NCI-H2081 (cell line): ENCODE measurements at places on chromosomes 5 and 9.

GRCh38 chr5:18752317-18752716 lies 1118.1 kb downstream of the TAF11L14 start:
- DNase-seq = no peak

GRCh38 chr5:57036761-57037160 lies 84.8 kb upstream of the MIER3 start:
- DNase-seq = no peak

DNA sequence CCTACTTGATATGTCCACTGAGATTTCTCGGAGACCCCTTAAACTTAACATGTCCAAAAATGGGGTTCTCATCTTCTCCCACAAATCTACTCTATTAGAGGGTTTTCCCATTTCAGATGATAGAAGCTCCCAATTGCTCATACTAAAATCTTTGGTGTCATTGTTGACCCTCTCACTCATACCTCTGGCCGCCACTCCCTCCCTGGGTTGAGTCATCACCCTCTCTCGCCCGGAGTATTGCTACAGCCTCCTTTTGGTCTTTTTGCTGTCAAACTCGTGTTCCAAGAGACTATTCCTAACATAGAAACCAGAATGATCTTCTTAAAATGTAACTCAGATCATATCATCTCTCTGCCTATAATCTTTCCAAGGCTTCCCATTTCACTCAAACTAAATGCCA lies 91.0 kb upstream of the GNAQ start:
- DNase-seq = no peak

DNA sequence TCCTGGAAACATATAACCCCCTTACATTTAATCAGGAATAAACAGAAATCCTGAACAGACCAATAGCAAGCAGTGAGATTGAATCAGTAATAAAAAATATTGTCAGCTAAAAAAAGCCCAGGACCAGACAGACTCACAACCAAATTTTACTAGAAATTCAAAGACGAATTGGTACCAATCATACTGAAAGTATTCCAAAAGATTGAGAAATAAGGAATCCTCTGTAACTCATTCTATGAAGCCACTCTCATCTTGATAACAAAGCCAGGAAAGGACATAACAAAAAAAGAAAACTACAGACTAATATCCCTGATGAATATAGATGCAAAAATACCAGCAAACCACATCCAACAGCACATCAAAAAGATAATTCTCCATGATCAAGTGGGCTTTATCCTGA lies 714.0 kb downstream of the SEMA5A start:
- DNase-seq = no peak

DNA sequence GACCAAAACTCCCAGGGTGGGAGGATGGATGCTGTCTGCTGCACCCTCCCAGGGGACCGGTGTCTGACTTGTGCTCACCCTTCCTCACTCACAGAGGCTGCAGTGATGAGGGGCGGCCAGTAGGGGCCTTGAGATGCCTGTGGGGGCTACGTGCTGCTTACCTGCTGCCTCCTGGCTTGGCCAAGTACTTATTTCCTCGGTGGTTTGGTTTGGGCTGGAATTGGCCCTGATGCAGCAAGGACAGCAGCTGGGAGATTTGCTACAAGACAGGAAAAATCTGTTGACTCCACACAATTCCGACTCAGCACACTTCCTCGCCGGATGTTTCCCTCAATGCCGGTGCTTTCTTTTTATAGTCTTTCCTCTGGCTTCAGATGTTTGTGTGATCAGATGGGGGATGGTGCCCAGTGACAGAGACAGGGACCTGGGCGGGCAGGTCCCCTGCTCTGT lies 6.6 kb downstream of the PCDH12 start:
- DNase-seq = no peak

DNA sequence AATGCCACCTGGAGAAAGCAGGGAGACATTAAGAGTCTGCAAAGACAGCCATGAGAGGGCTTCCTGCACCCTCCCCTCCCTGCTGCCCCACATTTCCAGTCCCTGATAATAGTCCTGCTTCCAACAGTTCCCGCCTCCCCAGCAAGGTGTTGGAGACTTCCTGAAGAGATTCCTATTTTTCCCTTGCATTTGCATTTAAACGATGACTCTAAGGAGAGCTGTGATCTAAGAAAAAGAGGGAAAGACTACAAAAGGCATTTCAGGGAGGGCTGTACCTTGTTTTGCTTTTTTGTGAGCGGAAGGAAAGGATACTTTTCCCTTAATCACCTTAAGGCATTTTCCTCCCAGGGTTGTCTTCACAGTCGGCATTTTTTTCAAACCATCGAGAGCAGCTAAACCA lies 62.1 kb downstream of the GAS1 start:
- DNase-seq = no peak

DNA sequence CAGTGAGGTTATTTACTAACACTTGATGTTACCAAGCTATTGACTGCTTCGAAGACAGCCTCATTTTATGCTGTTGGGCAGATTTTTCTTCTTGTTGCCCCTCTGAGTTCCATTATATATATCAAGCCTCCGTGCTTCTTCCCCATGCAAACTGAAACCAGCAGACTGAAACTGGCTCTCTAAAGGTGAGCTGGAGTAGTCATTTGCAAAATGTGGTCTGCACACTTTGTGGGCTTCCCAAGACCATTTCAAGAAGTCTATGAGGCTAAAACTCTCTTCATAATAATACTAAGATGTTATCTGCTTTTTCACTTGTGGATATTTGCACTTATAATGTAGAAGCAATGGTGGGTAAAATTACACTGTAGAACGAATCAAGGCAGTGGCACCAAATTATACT lies 13.9 kb downstream of the SLC36A1 start:
- DNase-seq = no peak

GRCh38 chr9:18710065-18710464 lies 236.1 kb downstream of the ADAMTSL1 start:
- no peak for DNase-seq

- DNase-seq = no peak
Observed at GRCh38 chr5:174446988-174447387, 277.4 kb upstream of the MSX2 start.

- DNase-seq = peak; percentile 7
Observed at GRCh38 chr9:1604942-1605560, 410.1 kb upstream of the SMARCA2 start.

GRCh38 chr5:139575751-139576150 lies 14.6 kb downstream of the UBE2D2 start:
- DNase-seq = no peak

GRCh38 chr9:26426551-26427131 lies 466.0 kb downstream of the CAAP1 start:
- DNase-seq = no peak

DNA sequence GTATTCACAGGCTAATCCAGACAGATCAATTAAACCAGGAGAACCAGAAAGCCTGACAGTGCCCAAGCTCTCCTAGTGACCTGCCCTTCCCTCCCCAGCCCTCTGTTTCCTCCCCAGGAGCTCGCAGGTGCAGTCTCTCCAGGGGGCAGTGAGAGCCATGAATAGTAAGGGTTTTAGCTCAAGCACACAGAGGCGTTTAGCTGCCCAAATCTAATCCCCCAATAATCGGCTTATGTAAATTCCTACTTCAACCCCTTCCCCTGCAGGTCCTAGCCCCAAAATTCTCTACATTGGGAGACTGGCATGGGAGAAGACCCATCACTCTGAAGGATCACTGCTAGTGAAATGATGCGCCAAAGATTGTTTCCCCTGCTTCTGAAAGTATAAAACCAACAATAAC lies 10.5 kb upstream of the TAL2 start:
- no peak for DNase-seq

DNA sequence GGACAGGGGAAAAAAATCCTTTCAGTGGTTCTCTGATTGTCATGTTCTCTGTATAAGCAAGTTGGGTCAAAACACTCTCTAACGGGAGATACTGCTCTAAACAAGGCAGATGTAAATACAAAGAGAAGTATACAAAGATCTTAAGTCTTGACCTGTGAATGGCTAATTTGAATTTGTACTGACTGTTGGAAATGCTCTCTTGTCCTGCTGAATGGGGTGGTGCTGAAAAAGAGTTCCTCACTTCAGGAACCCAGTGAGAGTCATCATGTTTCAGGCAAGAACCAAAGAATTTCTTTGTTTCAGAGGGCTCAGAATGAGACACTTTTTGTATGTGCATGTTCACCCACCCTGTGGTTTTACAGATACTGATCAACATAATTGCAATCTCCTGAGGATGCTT lies 461.0 kb downstream of the NR2F1-AS1 start:
- no peak for DNase-seq

DNA sequence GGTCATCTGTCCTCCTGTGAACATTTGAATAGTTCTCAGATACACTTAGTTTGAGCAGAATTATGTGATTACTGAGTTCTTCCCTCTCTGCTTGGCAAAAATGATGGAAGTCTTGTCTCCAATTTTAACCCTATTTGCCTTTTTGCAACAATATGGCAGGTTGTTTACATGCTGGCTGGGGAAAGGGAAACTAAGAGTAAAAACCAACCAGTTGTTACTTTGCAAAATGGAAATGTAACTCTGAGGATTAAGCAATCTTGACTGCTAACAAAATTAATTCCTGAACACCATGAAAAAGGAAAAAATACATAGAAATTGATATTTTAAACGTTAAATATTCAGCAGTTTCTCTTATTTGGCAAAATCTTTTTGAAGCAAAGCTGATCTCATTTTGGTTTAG lies 11.1 kb downstream of the SIT1 start:
- DNase-seq = no peak

- DNase-seq = no peak
Observed at GRCh38 chr5:8327016-8327415, 458.1 kb downstream of the MTRR start.

- no peak for DNase-seq
Observed at GRCh38 chr9:72937545-72937944, 15.3 kb downstream of the ALDH1A1 start.

GRCh38 chr5:136258463-136258862 lies 65.5 kb upstream of the SMIM32 start:
- DNase-seq = no peak

GRCh38 chr5:126544087-126544740 lies 50.8 kb downstream of the ALDH7A1 start:
- peak; percentile 49 for DNase-seq

GRCh38 chr5:132500244-132500930 lies 9.8 kb upstream of the IRF1 start:
- DNase-seq = no peak

DNA sequence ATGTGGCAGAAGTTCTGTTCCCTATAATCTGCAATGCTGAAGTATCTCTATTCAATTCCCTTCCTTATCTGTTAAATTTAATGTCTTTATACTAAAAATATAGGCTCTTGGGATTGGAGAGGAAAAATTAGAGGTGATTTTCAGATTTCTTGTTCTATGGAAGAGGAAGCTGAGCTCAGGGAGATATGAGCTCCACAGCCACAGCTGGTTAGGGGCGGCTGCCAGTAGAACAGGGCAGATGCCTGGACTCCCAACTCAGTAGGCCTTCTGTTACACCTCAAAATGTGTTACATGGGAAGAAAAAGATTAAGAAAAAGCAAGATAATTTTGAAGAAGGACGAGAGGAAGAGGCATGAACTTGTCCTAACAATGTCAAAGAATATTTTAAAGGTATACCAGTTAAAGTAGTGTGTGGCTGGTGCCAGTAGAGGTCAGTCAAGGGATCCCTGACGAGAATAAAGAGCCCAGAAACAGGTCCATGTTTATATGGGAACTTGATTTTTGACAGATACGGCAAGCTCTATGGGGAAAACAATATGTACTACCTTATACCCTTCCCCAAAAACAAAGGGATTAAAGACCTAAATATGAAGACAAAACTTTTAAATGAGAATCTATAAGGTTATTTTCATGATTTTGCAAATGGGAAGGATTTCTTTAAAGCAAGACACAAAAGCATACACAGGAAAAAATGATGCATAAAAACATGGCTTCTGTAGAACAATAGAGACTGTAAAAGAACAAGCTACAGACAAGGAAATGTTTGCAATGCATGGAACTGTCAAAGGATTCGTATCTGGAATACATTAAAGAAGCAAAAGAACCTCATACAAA lies 28.7 kb downstream of the DNAJC21 start:
- peak; percentile 7 for DNase-seq

DNA sequence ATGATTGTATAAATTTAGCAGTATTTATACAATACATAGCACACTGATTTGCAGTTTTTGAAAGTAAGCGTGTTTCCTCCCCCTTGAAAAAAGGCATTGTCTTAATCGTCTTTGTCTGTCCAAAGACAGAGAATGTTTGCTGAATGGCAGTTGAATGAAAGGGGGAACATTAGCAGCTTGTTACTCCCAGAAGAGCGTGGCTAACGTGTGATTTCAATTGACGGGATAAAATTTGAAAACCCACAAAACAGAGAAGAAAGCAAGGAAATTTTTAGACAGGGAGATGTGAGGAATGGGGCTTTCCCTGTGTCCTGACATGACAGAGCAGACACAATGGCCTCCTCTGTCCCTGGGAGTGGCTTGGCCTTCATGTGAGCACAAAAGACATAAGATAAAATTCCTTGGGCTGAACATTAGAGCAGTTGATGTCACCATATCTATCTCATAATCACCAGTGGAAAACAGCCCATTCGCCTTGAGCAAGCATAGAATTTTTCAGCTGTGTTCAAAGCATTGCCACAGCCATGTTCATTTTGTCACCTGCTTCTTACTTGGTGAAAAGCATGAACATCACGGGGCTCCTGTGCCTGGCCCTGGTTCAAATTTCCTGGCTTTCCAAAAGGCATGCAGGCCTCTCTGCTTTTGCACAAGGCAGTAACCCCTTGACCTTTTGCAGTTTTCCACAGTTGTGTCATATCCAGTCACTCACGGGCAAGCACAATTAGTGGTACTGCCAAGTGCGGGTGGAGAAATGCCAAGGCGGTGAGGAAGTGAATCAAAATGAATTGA lies 126.9 kb downstream of the TLE1 start:
- no peak for DNase-seq

- no peak for DNase-seq
Observed at GRCh38 chr5:177440990-177441780, 5.4 kb upstream of the PRR7 start.

DNA sequence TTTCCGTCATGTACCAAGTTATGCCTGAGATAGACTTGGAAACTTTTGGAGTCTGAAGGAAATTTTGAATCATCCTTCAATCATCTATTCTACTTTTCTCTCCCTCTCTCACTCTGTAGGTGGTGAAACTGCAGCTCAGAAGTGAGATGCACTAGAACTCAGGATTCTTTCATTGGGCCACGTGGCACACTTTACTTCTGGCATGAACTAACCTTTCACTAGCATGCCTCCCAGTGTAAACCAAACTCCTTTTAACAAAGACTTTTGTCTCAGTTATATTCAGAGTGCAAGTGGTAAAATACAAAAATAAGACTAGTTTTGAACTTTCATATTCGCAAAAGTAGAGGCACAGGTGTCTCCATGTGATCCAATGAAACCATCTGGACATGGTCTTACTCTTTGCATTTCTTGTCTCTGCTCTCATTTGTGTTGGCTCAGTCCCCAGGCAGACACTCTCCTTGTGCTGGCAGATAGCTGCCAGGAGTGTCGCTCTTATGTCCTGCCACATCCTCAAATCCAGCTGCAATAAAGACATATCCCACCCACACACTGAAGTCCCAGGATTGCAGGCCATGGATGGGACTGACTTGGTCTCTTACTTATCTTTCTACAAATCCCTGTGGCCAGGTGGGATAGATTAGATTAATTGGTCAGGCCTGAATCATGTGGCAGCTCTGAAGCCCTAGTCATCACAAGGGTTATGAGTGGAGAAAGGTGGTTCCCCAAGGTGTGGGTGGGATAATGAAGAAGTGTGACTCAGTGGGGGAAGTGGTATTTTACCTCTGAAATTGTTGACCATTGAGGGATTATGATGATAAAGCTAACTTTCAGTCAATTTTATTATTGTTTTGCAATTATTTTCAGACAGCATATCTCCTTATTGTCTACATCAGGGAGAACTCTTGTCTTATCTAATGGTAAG lies 267.5 kb downstream of the GABRB2 start:
- DNase-seq = no peak

- DNase-seq = no peak
Observed at GRCh38 chr9:134373953-134374300, 47.7 kb downstream of the RXRA start.

- DNase-seq = no peak
Observed at GRCh38 chr9:136572003-136572827, 26.4 kb upstream of the NOTCH1 start.
